ENCODE measurements at places on chromosomes 3 and 15.

GRCh38 chr3:15592968-15593367 is 8.4 kb downstream of the HACL1 start:
- no peak for DNase-seq

DNA sequence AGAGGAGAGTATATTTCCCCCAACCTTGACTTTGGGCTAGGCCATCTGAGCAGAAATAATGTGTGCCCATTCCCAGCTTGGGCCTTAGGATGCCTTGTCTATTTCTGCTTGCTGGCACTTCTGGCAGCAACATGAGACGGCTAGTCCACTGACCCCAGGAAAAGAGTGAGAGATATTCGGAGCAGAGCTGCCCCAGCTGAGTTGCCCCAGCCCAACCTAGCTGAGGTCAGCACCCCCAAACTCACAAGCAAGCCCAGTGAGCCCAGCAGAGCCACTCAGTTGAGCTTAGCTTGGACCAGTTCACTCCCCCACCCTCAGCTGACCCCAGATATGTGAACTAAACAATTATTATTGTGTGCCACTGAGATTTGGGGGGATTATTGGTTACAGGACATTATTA is 20.2 kb downstream of the ITGA11 start:
- DNase-seq, result no peak

- DNase-seq, result no peak
These were observed 115.2 kb upstream of the ETV5 start for GRCh38 chr3:186224041-186224610.

GRCh38 chr15:45821390-45821789 is 186.6 kb downstream of the SQOR start:
- DNase-seq, result no peak

GRCh38 chr15:78050441-78050809 is 27.1 kb downstream of the TBC1D2B start:
- no peak for DNase-seq

DNA sequence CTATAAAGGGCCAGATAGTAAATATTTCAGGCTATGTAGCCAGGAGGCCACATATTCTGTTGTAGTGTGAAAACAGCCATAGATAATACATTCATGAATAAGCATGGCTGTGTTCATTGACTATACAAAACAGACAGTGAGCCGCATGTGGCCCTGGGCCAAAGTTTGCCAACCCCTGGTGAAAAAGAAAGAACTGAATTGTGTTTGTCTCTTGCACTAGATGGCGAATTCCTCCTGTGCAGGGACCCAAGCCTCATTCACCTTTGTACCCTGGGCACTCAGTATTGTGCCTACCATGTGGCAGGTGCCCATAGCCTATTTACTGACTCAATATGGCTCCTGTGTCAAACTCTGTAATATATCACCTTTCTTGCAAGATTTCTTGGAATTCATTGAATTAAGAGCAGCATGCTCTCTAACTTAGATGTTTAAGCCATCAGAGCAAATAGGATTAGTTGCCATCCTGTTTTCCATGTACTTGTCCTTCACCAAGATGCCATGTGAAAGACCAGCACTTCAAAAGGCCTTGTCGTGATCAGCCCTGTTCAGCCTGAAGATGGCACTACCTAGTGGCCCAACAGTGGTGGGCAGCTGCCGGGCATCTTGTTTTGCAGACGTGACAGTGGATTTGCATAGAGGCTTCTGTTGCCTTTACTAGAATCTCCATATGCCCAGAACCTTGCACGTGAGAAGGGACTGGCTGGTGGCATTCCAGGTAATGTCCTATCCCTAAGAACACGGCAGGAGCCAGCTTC is 50.9 kb upstream of the CMTM7 start:
- no peak for DNase-seq

DNA sequence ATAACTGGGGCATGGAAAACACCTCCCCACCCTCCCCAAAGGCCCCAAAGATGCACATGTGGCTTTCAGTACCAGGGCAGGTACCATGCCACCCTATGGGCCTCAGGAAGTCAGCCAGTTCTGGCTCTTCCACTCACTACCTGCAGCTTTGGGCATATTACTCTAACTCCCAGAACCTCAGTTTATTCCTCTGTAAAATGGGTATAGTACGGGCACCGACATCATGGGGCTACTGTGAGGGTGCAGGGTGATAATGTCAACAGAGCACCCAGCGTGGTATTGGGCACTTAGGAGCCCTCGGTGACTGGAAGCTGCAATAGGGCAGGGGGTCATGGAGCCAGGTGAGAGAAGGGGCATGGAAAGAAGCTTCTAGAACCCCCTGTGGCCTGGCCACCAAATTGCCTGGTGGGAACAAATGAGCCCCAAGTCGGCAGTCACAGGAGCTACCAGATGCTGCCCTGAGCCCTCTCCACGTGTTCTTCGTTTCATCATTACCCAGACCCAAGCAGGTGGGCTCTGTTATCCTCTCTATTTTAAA is 512.1 kb downstream of the SHQ1 start:
- DNase-seq, result no peak
